NK-92 treated with Interleukin-12 subunit alpha and Interleukin-12 subunit beta, amount 100 ng/mL, for 24 hours (cell line): ENCODE measurements at places on chromosomes 12 and 14.

DNA sequence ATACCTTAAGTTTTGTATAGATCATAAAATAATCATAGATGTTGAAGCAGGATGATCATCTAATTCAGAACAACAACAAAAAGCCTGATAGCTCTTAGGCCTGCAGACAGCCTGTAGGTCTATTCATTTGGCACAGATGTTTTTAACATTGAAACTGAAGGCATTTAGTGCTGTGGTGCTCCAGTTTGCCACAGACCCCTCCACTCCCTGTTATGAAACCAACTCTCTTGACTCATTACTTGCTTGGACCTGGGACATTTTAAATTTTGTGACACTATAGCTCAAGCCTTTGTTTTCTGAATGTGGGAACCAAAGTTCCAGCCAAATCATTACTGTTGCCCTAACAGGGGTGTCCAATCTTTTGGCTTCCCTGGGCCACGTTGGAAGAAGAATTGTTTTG is 9.1 kb downstream of the PRKCH start:
- no peak for DNase-seq

DNA sequence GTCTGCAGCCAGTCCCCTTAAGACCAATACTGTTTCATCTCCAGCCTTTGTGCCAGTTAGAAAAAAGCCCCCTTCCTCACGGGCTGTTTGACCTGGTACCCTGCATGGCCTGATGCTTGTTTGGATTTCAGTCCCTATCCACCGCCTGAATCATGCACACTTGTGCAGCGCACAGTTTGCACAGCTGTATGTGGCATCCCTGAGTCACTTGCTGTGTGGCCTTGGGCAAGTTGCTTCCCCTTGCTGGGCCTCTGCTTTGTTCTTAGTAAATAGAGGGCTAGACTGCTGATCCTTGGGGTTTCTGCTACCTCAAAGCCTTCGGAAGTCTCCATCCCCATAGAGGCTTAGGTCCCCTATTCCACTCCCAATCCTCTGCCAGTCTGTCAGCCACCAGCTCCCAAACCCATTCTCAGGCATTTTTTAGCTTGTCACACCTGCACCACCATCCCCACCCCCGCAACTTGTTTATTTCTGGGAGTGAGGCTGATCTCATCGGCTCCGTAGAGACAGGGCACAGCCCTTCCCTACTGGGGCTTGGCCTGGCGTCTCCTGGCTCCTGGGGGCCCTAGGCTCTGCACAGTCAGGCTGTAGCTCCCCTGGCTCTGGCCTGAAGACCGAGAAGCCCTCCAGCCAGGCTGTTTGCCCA is 8.8 kb downstream of the KRT80 start:
- DNase-seq: no peak

DNA sequence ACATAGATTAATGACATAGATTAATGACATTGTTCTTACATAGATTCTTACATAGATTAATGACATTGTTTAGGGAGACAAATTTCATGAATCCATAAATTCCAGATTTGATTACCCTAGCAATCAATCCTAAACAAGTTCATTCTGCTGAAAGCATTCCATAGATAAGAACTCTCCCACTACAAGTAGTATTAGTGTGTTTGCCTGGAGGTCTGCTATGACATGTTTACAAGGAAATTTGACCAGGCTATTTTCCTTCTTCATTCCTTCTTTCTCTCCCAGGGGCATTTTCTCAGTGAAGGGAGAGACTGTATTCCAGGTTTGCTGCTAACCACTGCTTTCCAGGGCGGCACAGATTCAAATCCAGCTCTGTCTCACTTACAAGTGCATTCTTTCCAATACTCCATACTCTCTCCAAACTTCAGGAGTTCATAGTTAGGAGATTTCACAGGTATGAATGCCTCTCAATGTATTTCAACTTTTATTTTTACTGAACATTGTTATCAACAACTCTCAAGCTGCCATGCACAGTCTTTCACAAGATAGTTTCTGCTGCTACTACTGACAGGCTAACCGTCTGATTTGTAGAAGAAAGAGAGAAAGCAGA is 134.5 kb downstream of the SLC38A1 start:
- no peak for DNase-seq

DNA sequence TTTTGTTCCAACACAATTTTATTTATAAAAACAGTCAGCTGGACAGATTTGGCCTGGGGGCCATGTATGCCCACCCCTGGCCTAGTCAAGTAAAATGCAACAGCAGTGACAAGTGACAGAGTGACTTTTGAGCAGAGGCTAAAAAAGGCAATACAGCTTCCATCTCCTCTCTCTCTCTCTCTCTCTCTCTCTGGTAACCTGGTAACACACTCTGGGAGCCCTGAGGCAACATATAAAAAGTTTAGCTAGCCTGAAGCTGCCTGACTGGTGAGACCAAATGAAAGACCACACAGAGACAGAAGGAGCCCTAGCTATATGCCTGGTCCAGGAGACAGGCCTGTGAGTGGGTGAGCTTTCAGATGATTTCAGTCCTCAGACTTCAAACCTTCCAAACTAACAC is 105.4 kb downstream of the DENND5B start:
- no peak for DNase-seq

GRCh38 chr14:102210421-102211042 is 70.8 kb downstream of the WDR20 start:
- no peak for DNase-seq

DNA sequence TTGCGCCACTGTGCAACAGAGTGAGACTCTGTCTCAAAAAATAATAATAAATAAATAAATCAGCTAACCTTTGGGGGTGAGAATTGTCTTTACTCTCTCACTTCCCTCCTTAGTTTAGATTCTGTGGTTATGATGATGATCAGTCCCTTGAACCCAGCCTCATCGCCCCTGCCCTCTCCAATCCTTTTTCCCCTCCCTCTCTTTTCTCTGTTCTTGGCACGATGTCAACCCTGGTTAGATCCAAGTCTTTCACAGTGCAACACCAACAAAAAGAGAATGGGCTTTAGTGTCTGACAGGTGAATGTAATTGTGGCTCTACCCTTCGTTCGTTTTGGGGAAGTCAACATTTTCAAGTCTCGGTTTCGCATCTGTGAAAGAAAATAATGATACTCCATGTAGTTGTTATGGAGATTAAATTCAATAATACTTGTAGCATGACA is 59.0 kb downstream of the NTN4 start:
- no peak for DNase-seq

GRCh38 chr14:104845033-104845666 is 19.9 kb upstream of the CEP170B start:
- no peak for DNase-seq

- DNase-seq: no peak
Measured at GRCh38 chr14:22791301-22791700, 23.9 kb downstream of the SLC7A7 start.
